Fibroblast of skin of scalp (primary cell): ENCODE measurements at places on chromosomes 1 and 21.
A peak's percentile ranks its signal among the peaks of the same experiment; 100 is the strongest.

DNA sequence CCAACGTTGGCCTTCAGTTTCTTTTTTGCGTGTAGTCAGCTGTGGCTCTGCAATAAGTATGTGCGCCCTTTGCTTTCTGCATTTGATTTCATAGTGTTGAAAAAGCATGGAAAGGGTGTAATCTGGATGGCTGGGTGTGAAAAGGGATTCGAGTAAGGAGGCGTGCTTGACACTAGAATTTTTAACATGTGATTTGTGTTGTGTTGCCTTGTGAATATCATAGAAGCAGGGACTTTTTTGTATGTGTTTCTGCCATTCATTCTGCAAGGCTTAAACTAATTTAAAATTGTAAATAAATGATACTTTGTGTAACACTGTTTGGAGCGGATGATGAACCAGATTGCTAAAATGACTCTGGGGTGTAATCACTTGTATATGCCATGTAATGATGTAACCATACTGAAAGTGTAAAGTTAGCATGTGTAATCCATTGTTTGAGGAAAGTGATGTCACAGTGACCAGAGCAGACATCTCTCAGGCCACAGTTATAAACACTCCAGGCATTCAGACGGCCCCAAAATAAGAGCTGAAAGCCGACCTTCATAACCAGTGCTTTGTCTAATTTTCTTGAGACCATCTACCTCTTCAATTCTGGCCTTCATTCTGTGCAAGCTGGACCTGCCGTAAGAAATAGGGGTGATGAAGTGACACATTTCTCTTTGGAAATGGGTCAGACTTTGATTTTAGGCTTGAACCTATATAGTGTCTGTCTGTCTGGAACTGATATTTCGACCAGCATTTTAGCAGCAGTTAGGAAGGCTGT, 618 bp downstream of the SH3BGR start:
- peak; percentile 75 for DNase-seq

- DNase-seq: peak; percentile 15
These were observed 209.4 kb downstream of the PTPRC start for GRCh38 chr1:198848206-198848605.

GRCh38 chr1:87418048-87418447, 89.4 kb downstream of the LMO4 start:
- DNase-seq: no peak

- DNase-seq: no peak
These were observed 12.2 kb downstream of the PTCH2 start for GRCh38 chr1:44830900-44831304.

- no peak for DNase-seq
These were observed 20.2 kb downstream of the C1orf167 start for GRCh38 chr1:11782127-11782708.

DNA sequence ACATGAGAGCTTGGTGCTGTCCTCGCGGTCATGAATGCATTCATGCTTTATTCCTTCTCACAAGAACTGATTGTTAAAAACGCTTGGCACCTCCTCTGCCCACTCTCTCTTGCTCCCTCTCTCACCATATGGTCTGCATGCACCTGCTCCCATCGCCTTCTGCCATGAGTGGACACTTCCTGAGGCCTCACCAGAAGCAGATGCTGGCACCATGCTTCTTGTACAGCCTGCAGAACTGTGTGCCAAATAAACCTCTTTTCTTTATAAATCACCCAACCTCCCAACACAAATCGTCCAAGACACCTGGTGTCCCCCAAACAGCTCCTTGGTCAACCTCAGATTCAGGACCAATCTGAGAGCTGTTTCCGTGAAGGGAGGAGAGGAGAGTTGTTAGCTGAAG, 43.3 kb upstream of the PCBP3 start:
- no peak for DNase-seq

GRCh38 chr1:22221233-22221780, 78.4 kb upstream of the WNT4 start:
- no peak for DNase-seq

- DNase-seq: no peak
These were observed 20.0 kb downstream of the ARHGEF16 start for GRCh38 chr1:3474421-3474820.

- no peak for DNase-seq
These were observed 19.6 kb downstream of the SPATA45 start for GRCh38 chr1:212827831-212828278.

- peak; percentile 48 for DNase-seq
These were observed 35.8 kb upstream of the RIPK4 start for GRCh38 chr21:41802684-41803083.

DNA sequence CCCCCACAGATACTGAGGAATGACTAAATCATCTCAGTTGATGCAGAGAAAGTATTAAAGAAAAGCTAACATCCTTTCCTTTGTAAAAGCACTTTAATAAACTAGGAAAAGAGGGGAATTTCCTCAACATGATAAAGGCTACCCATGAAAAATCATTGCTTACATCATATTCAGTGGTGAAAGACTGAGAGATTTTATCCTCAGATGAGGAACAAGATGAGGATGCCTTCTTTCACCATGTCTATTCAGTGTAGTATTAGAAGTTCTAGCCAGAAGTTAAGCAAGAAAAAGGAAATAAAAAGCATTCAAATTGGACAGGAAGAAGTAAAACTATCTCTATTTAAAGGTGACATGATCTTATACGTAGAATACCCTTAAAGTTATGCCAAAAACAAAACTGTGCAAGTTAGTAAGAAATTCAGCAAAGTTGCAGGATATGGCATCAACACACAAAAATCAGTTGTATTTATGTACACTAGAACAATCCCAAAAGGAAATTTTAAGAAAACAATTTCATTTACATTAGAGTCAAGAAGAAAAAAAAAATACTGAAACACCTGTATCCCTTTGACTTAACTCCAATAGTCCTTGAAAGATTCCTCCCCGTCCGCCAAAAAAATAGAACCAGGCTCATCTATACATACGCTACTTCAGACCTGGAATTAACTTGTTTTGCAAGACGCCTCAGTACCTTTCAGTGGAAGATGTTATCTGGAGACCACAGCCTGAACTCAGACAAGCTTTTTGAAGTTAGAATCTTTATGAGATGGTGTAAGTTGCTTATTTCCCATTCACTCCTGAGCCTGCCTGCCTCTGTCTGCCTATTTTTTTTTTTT, 17.5 kb downstream of the ZMYM4 start:
- no peak for DNase-seq
